ENCODE measurements at places on chromosomes 16 and 17.

- no peak for DNase-seq
Measured at GRCh38 chr16:54265575-54266107, 20.9 kb downstream of the IRX3 start.

GRCh38 chr16:85344502-85345128 lies 232.3 kb upstream of the CIBAR2 start:
- no peak for DNase-seq

- no peak for DNase-seq
Measured at GRCh38 chr17:31561469-31562375, 170.2 kb downstream of the RAB11FIP4 start.

- no peak for DNase-seq
Measured at GRCh38 chr17:40522961-40523310, 21.5 kb upstream of the TNS4 start.

GRCh38 chr16:8998108-8998507 lies 34.4 kb upstream of the USP7 start:
- DNase-seq: no peak

DNA sequence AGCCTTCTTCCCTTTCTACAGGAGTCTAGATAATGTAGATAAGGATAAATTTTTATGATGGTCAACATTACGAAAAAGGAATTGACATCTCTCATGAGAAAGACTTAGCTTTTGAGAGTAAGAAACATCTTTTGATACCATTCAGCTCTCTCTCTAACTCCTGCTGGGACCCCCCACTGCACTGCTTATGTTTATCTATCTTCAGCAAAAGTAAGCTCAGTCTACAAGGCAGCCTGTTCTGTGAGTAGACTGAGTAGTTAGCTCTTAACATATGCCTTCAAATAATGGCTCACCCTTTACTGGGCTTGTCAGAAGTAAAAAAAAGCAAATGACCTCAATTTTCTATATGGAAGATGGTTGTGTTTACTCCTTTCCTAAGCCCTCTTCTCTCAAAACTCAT lies 372.2 kb upstream of the CDH11 start:
- no peak for DNase-seq

DNA sequence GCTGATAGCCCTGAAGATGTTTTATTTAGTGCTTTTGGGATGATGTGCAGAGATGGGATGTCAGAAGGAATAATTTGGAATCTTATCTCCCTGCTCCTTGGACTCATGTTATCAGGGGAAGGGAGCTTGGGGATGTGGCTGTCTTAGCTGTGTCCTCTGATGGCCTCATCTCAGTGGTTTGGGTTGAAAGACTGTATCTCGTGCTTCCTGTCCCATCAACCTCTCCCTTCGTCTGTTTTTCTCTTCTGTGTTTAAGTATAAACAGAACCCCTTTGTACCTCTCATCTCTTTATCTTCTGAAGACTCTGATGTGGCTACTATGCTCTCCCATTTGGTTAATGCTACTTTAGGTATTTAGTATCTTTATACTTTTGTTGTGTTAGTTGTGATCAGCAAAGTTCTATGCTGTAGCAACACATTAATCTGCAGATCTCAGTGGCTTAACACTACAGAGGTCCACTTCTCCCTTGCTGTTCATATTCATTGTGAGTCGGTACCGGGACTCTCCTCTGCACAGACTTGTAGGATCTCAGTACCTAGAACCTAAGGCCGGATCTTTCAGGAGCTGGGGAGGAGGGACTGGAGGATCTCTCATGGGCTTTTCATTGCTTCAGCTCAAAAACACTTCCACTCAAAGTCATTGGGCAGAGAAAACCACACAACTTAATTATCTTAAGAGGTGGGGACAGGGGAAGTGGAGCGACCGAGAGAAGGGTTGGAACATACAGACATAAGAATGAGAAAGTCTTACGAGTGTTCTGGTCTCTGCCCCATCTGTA lies 28.8 kb downstream of the PRKCA start:
- no peak for DNase-seq

DNA sequence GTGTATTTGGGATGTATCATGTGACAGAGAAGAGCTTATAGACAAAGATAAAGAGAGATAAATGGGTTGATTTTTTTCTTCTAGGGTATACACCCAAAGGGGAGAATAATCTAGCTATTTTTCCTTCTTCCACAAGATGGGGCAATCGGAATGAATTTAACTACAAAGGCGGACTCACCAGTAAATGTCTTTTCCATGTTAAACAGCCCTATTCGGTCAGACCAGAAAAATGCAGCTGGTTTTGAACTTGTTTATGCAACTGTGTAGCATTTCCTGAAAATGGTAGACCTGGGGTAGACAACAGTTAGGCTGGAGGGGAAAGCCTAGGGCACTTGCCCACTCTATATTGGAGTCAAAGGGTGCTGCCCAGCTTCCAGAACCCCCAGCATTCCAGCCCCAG lies 477.1 kb downstream of the TOX3 start:
- DNase-seq: no peak

GRCh38 chr17:74579900-74580299 lies 12.2 kb downstream of the CD300LD start:
- no peak for DNase-seq

DNA sequence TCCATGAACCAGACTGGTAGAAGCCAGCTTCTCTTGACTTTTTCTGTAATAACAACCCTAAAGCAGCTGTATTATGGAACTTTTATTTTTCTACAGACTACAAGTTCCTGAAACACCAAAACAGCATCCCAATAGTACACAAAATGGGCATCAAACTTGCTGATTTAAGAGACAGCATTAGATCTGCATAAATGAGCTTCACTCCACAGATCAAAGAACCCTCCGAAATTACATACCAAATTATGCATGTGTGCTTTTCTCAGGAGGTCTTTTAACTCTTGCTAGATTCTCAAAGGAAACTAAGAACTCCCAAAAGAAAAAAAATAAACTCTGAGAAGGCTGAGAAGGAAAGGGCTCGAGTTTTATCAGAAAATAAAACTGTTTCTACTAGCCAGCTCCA lies 12.3 kb downstream of the UBE2G1 start:
- no peak for DNase-seq

GRCh38 chr16:25941800-25942499 lies 250.2 kb downstream of the HS3ST4 start:
- DNase-seq: no peak

GRCh38 chr16:53484542-53484941 lies 18.5 kb downstream of the AKTIP start:
- DNase-seq: no peak

- no peak for DNase-seq
Measured at GRCh38 chr17:41750862-41751261, 16.4 kb upstream of the HAP1 start.

GRCh38 chr17:43779145-43780125 lies 658 bp upstream of the DUSP3 start:
- DNase-seq: no peak

- no peak for DNase-seq
Measured at GRCh38 chr16:50960517-50961202, 190.4 kb downstream of the SALL1 start.

DNA sequence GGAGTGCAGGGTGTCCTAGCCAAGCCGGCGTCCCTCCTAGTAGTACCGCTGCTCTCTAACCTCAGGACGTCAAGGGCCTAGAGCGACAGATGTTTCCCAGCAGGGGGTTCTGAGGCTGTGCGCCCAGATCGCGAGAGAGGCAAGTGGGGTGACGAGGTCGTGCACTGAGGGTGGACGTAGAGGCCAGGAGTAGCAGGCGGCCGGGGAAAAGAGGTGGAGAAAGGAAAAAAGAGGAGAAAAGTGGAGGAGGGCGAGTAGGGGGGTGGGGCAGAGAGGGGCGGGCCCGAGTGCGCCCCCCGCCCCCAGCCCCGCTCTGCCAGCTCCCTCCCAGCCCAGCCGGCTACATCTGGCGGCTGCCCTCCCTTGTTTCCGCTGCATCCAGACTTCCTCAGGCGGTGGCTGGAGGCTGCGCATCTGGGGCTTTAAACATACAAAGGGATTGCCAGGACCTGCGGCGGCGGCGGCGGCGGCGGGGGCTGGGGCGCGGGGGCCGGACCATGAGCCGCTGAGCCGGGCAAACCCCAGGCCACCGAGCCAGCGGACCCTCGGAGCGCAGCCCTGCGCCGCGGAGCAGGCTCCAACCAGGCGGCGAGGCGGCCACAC lies at the start of gene MMP2:
MMP2 (plus strand) TSS at position 372 of the 603 bp plus-strand sequence. CDS start 282 bp downstream, outside the sequence.
- no peak for DNase-seq

DNA sequence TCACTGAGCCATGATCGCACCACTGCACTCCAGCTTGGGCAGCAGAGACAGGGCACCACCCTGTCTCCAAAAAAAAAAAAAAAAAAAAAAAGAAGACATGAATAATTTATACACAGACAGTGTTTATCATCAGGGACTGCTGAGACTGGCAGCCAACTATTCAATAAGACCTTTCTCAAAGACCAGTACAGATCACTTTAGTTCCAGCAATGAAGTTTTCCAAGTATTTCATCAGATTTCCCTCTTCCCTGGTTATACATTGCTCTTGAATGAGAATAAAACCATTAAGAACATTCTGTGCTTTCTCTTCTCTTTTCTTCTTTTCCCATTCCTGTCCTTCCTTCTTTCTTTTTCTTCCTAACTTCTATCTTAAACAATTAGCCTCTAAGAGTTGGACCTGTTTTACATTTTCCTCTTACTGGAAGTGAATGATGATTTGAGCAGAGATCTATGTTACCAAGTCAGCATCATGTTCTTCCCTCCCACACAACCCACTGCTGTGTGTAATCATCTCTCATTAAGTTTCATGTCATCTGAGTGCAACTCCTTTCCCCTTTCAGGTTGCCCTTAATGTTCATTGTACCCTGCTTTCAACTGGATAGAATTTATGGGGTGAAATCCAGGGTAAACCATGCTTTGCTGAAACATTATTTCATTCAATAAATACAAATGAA lies 35.9 kb upstream of the SMIM36 start:
- DNase-seq: no peak

- no peak for DNase-seq
Measured at GRCh38 chr16:57131351-57131970, 39.1 kb downstream of the CPNE2 start.

DNA sequence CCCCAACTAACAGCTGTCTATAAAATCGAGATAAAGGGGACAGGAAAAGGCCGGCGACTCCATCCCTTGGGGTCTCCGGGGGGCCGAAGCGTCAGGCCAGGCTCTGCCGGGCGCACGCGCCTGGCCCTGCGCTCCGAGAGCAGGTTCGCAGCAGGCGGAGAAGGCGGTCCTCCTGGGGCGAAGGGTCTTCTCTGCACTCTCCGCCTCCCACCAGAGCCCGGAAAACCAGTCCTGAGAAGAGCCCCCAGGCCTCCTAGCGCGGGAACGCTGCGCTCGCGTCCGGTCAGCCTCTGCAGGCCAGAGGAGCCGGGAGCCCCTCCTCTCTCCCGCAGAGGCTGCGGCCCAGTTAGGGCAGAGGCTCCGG lies 5.1 kb downstream of the FOXF1 start:
- no peak for DNase-seq

DNA sequence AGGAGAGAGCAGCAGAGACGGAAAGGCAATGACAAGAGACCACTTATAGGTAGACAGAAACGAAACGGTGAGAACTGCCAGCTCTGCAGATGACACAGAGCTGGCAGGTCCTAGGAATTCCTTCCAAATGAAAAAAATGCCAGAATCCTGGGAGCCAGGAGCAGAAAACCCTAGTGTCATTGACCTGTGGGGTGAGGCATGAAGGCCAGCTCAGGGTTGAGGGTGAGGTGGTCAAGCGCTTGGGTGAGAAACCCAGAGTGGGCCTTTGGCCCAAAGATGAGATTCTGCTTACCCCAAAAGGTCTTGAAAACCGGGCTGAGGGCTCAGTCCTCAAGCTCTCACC lies 9.2 kb downstream of the HIC1 start:
- DNase-seq: no peak

GRCh38 chr17:7431231-7431630 lies 2.6 kb downstream of the SPEM3 start:
- DNase-seq: no peak

DNA sequence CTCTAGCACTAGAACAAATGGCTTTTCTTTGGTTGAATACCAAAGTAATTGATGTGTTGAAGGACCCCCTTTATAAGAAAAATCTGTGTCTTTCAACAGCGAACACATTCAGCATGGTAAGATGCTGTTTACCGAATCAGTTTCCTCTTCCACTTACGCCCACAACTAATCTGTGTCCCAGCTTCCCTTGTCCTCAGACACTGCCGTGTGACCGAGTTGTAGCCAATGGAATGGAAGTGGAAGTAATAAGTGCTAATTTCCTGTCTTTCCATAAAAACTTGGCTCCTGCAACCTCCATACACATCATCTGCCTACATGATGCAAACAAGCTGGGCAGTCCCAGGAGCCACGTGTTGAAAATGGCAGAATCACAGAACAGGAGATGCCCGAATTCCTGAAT lies 10.4 kb downstream of the CDIPT start:
- no peak for DNase-seq

GRCh38 chr16:53156516-53156915 lies 101.7 kb downstream of the CHD9 start:
- no peak for DNase-seq

DNA sequence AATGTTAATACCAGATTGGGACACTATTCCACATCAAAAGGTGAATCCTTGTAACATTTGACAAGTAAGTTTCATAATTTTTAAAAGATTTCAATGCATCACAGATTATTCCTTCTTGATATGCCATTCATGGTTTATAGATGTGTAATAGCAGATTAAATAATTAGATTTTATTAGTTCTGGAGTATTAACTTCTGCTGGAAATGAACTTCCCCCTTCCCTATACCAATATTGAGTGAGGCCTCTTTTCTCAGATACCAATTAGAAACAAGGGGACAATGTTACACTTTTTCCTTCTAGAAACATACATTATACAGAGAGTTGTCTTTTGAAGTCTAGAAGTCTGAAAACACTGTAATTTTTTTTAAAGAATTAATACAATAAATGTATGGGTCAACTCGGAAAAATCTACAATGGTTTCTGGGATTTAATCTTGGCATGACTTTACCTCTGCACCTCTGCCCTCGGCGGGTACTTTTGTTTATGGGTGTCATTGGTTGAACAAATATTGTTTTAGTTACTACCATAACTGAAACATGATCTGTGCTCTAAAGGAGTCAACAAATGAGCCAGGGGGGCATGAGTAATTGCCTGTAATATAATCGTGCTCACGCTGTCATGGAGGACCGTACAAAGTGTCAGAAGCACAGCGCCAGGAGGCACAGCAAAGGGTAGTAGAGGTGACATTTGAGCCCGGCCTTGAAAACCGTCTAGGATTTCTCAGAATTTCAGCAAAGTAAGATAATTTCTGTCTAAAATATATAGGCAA lies 8.2 kb downstream of the LRRC37B start:
- DNase-seq: no peak

DNA sequence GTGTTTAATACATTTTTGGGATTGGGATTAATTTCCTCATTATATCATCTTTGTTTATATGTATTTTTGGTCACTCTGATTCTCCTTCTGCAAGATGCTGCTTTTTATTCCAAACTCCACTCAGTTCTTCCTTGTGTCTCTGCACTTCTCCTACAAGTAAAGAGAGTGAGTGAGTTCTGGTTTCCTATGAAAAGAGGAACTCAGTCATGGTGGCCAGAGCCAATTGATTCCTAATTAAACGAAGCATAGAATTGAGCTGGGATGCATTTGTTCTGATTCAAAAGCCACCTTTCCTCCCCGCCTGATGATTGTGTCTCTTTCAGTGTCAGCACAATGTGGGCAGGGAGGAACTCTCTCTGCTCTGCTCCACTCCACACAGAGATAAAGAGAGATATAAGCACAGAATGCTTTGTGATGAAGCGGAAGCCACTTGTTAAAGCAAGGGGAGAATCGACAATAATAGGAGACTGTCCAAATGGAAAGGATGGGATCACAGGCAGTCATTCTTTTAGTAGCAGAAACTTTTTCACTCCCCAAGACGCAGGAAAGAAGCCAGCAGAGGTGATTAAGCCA lies 121.3 kb upstream of the GOT2 start:
- no peak for DNase-seq

Data from stimulated activated CD4-positive, alpha-beta T cell treated with anti-CD3 and anti-CD28 coated beads, Interleukin-1b, Interleukin-23, amount 100 ng/mL, for 24 hours (primary cell).